ENCODE measurements at places on chromosomes 12 and 14.

GRCh38 chr12:22032732-22033131 is 13.3 kb upstream of the CMAS start:
- DNase-seq, result no peak

DNA sequence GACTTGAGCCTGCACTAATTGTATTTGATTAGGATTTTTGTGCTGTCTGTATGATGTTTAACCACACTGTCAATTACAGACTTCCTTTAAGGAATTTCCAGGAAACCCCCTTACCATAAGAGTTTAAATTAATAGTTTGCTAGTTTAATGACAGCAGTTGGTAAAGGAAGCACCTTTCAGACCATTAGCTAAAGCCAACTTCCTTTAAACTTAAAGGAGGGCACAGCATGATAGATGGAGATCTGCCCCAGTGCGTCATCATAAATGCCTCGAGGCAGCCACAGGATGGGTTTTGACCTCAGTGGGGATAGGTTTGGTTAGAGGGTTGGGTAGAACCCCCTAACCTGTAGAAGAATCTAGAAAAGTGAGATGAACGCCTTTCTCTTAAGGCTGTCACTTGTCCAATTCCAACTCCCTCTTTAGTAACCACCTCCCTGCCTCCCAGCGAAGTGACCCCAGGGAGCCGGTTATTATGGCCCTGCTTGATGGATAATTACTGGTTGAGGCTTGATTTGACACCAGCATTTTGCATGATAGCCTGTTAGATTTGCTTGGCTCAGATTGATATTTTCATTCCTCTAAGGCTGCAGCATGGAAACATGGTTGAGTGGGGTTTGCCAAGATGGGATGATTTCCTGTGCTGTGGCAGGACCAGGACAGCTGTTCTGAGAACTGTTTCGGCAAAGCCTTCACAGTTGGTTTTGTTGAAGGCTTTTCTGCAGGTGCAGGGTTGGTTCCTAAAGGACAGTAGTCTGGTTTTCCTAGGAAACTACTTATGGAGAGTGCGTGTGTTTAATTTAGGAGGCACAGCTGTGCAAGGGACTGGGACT is 62.7 kb downstream of the CHST11 start:
- no peak for DNase-seq

DNA sequence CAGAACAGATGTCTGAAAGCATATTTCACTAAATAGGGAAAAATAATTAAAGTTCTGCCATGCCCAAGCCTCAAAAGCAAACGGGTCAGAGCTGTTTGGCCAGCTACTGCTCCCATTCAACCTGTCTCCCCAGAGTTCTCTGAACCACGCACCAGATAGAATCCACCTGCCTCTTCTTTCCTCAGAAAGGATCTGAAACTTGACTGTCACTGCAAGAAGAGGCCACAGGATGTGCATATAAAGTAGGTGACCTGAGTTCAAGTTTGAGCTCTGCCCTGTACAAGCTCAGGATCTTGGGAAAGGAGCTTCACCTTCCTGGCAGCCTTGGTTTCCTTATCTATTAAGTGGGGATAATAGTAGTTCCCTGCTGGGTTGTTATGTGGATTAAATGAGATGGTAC is 91.8 kb downstream of the NUAK1 start:
- DNase-seq, result no peak

- no peak for DNase-seq
Measured at GRCh38 chr12:77724367-77724957, 106.2 kb upstream of the NAV3 start.

DNA sequence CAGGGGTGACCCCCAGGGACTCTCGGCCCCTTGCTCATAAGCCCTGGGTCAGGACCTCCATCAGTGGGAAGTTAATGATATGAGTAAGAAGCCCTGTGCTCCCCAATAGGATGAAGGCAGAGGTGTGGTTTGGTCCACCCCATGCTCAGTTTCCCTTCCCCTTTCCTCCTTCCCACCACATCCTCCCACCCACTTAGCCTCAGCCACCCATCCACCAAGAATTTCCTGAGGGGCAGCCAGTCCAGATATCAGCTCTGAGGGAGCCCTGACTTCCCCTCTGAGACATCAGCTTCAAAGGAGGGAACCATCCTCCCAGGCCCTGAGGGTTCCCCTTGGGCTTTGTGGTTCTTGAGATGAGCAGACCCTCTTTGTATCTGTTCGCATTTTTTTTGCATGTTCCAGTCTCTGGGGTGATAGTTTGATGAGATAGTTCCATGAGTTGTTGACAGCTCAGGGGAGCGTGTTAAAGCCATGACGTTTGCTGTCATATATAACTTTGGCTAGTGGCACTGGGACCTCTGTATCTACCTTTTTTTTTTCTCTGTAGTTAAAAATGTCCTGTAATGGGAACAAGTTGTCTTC is 71.2 kb downstream of the LGMN start:
- no peak for DNase-seq

DNA sequence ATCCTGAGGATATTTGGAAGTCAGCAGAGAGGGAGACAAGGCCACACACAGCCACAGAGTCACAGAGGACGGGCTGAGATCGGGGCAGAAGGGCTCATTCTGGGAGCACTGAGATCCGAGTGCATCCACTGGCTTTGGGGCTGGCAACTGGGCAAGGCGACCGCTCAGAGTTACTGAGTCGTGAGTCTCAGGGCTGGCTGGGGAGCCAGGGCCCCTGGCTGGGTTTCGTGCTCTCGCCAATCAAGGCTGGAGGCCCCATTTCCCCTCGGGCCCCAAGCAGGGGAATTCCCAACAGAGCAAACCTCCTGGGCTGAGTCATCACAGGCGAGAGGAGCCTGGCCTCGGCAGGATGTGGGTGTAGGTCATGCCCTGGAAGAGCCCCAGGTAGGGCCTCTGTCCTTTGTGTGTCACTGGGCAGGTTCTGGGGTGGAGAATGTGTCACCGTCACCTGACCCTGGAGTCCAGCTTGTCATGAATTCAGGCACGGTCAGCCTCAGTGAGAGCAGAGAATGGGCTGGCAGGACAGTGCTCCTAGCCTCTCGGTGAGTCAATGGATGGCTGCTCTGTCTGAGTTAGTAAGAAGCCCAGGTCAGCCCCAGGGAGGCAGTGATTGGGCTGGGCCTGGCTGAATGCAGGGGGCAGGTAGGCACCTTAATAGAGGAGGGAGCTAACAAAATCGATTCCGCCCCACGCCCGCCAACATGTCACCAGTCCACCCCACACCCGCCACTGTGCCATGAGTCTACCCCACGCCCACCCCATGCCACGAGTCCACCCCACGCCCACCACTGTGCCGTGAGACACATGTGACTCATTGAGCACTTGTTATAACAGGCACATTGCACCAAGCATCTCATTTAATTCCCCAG is 16.9 kb downstream of the ASB2 start:
- no peak for DNase-seq

DNA sequence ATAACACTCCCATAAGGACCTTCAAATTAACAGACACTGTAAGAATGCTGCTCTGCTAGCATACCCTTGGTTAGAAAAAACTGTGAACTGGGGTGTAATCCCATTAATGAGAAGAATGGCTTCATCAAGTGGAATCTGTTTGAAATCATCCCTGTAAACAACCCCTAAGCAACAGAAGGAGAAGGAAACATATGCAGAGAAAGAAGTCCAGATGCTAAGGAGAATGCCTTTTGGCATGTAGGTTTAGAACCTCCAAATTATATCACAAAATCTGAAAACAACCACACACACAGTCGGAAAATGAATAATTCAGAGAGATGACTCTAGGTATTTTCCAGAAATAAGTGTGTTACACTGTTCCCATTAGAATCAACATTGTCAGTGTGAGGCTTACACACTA is 140.2 kb downstream of the NUAK1 start:
- peak; percentile 38 for DNase-seq

DNA sequence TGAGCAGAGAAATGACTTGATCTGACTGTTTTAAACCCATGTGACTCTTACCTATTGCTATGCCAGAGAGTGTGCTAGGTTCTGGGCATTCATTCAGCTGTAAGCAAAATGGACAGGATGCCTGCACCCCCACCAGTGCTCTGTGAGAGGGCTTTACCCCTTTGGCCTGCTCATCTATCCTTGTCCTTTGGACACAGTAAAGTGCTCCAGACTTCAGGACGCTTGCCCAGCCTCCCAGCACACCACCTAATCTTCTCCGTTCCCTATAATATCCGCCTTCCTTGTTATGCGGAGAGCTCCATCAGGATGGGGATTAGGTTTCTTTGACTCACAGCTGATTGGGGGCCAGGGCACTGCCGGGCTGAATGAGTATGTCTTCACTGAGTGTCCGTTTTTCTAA is 4.4 kb upstream of the ZNF839 start:
- DNase-seq, result no peak

DNA sequence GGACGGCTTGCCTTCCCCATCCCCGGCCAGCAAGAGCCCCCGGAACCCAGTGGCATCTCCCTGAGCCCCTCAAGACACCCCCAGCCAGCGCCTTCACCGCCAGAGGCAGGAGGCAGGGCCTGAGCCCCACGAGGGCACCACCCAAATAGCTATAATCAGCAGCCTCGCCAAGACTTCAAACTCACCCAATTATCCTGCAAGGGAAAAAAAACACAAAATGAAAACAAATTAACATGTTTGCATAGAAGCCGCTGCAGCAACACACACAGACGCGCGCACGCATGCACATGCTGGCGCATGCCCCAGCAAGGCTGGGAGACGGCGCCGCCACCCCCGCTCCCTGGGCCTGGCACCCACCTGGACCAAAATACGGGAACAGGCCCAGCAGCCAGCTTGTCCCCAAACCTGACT is 15.8 kb downstream of the FAM222A start:
- DNase-seq, result no peak

GRCh38 chr12:107501681-107502080 is 183.9 kb upstream of the PWP1 start:
- DNase-seq, result no peak

DNA sequence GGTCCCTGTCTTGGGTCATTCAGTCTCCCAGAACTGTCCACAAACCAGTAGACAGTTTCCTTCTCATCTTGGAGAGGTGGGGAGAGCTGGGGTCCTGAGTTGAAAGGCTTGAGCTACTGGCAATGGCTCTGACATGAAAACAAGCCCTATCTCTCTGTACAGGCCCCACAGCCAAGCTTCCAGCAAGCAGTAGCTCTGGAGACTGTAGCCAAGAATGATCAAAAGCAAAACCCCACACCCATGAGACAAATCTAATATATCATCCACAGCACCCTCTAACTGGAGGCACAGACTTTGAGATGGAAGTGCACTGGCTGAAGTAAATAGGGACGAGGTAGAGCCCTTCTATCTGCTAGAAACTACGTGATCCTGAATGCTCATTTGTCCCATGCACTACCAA is 40.9 kb downstream of the RERG start:
- no peak for DNase-seq

DNA sequence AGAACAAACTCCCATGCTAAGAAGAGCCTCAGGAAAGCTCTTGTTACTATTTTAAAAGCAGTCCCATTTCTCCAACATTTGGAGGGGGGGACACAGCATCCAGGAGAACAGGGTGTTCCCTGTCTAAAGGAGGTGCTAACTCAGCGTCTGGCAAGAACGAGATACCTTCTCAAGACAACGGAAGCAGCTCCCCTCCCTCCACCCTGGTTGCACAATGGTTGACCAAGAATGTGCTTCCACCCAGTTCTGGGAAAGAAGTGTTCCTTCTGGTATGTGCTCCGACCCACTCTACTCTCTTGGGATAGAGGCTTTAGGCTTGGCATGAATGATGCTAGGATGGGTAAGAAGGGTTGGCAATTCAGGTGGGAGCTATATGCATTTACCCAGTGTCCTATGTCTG is 1.5 kb upstream of the KRT6A start:
- no peak for DNase-seq

DNA sequence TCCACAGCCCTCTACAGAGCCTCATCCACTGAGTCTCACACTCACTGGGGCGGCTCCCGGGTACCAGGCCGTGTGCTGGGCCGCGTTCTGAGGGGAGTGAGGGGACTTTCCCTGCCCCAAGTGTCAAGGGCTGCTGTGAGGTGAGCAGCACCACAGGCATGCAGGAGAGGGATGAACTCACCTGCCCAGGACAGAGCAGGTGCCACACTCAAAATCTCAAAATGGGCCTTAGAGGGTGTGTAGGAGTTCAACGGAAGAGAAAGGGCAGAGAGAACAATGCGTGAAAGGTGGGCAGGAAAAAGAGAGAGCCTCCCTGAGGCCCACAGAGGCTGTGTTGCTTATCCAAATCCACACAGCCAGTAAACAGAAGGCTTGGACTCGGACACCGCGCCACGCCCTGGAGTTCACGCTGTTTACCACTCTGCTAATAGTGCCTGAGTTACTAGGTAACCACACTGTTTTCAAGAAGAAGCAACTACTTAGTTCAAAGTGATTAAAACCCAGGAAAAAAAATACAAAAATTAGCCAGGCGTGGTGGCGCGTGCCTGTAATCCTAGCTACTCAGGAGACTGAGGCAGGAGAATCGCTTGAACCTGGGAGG is 32.7 kb downstream of the TSPAN11 start:
- DNase-seq, result no peak

DNA sequence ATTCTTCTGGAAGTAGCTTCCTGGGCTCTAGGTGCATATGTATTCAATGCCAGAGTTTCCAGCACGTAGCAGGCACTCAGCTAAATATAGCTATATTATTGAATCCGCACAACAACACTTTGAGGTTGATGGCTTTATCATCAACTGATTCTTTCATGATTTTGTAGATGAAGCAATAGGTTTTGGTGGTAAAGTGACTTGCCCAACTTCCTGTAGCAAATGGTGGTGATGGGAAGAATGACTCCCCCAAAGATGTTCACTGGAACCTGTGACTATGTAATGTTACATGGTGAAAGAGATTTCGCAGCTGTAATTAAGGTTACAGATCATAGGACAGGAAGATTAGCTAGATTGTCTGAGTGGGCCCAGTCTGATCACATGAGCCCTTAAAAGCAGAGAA is 3.2 kb downstream of the TDRD9 start:
- no peak for DNase-seq

DNA sequence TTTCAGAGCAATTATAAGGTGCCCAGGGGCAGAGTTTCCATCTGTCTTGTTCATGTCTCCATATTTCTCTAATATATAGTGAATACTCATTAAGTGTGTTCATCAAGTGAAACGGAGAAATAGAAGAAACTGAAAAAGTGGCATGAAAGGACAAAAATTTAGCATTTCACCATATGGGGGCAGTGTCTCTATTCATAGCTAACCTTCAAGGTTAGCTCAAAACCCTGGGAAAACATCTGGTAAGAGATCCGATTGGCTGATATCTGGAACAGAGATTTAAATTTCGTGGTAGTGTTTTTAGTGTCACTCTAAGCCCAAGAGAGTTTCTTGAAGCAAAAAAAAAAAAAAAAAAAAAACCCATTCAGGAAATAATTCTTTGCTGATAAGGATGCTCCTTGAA is 367.5 kb downstream of the DAD1 start:
- no peak for DNase-seq

GRCh38 chr14:24986206-24986893 is 63.6 kb downstream of the STXBP6 start:
- no peak for DNase-seq

GRCh38 chr12:121296618-121297434 is at the start of gene CAMKK2:
TSS of gene CAMKK2 (minus strand) at chr12:121296709. CDS start at chr12:121274526, 22,183 bp downstream.
- DNase-seq, result no peak
